GM23248 (cell line): ENCODE measurements at places on chromosomes 13 and 19.

- DNase-seq = peak; percentile 93
These were observed 607 bp upstream of the ZNF566 start for GRCh38 chr19:36489920-36490415.

- no peak for DNase-seq
These were observed 180.2 kb upstream of the TSC22D1 start for GRCh38 chr13:44756276-44756810.

- DNase-seq = peak; percentile 27
These were observed 1.2 kb downstream of the PLEKHA4 start for GRCh38 chr19:48867123-48867745.

DNA sequence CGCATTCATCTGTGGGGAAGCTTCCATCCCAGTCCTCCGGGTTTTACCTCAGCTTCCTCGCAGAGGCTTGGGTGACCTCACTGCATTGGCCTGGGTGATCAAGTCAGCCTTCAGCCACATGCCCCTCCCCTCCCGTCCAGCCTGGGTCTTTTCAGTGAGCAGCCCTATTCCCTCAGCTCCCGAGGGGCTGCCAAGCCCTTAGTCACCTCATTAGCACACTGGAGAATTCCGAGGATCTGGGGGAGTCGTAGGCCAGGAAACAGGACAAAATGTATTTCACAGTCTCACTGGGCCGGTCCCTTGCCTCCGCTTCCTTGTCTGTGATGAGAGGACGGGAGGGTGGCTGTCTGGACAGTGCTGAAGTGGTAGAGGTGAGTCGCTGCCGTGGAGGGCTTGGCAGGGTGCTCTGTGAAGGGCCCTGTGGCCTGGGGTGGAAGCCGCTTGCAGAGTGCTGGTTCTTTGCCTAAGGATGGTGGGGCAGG is 19.9 kb downstream of the KDM4B start:
- peak; percentile 97 for DNase-seq

DNA sequence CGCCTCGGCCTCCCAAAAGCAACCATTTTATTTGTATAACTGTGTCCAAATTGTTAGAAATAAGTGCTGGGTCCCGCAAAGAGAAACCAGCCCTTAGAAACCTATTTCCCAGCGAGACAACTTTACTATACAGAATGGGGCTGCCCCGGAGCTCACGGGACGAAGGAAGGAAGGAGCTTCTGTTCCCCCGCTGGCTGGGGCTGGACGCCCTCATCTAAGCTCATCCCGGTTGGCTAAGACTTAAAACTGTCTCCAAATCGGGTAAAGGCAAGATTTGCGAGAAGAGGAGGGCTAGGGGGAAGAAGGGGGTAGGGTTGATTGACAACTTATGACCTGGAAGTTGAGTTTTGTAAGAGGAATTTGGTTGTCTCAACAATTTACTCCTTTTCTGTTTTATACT is 12.3 kb upstream of the BSG start:
- DNase-seq = no peak

- peak; percentile 12 for DNase-seq
These were observed 26.2 kb downstream of the WASF3 start for GRCh38 chr13:26583662-26584061.

DNA sequence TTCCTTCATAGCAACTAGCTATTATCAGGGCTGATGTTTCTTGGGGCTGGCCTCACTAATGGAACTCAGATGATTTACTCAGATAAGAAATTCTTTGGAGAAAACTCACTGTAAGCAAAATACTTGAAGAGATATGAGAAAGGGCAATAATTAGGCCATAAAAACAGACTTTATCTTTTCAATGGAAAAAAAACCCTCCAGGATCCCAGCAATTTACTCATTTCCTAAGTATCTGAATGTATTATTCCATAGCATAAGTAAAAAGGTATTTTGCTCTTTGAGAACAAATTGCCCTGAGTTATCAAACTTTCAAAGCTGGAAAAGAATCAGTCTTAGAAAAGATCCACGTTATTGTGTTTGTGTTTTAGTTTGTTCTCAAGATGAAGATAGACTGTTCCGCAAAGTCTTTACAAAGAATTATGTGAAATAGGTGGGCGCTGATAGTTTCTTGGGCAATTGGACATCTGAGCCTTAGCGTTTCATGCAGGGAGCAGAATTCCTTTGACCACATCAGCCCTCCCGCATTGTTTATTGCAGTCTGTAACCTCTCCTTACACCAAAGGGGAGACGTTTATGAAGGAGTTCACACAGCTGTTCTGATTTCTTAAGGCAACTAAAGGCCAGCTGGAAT is 29.1 kb upstream of the CSNK1A1L start:
- DNase-seq = peak; percentile 63

DNA sequence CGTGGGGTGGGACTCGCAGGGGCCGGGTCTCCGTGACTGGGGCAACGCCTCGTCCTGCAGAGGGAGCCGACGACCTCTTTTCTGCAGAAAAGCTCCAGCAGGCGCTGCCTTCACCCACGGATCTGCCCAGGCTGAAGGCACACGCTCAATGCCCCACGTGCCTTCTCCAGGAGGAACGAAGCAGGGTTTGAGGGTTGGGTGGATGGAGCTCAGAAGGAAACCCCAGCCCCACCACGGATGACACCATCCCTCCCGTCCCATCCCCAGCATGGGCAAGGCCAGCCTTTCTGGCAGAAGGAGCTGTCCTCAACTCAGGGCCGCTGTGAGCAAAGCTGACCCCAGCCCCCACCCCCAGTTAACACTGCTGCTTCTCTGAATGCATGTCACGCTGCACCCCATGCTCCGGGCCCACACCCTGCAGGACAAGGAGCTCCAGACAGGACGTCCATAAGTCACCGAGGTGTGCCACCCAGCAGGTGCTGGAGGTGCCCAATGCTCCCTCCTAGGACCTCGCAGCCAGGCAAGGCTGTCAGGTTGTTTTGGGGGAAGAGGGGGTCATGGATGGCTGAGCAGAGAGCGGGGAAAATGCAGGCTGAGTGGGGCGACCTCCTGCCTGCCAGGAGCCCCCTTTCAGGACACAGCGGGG is 7.4 kb downstream of the C19orf25 start:
- peak; percentile 55 for DNase-seq

DNA sequence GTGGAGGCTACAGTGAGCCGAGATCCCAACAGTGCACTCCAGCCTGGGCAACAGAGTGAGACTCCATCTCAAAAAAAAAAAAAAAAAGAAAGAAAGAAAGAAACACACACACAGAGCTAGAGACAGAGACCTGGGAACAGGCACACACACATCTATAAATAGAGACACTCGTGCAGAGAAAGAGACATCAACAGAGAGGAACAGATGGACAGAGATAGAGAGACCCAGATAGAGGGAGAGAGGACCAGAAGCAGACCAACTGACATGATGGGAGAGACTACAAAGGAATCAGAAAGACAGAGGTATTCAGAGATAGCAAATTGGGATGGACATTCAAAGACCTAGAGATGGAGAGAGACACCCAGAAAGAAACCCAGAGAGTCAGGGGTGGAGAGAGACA is 2.1 kb upstream of the CA11 start:
- DNase-seq = no peak

GRCh38 chr19:16445238-16446107 is 26.3 kb downstream of the EPS15L1 start:
- peak; percentile 49 for DNase-seq

GRCh38 chr13:63128716-63129115 is 1713.1 kb upstream of the PCDH20 start:
- DNase-seq = no peak

DNA sequence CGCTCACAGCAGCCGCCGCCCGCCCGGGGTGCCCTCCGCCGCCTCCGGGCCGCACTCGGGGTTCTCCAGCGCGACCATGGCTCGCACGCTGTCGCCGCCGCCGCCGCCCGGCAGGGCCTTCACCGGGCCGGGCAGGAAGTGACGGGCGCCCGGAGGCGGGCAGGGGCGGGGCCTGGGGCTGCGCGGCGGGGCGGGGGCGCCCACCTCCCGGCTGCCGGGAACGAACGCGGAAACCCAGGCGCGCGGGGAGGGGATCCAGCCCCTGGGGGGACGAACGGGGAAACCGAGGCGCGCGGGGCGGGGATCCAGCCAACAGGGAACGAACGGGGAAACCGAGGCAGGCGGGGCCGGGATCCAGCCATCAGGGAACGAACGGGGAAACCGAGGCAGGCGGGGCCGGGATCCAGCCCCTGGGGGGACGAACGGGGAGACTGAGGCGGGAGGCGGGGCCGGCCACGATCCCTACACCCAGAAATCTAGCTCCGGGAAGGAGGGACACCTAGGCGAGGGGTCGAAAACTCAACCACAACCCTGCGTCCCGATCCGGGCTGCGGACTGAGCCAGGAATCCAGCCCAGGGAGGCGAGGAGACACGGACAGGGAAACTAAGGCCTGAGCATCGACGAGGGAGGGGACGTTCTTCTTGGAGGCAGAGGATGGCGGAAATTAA is at the start of gene R3HDM4:
TSS of gene R3HDM4 (minus strand) at position 140 of the 669 bp plus-strand sequence. CDS start at position 78, 62 bp downstream.
- DNase-seq = peak; percentile 83

DNA sequence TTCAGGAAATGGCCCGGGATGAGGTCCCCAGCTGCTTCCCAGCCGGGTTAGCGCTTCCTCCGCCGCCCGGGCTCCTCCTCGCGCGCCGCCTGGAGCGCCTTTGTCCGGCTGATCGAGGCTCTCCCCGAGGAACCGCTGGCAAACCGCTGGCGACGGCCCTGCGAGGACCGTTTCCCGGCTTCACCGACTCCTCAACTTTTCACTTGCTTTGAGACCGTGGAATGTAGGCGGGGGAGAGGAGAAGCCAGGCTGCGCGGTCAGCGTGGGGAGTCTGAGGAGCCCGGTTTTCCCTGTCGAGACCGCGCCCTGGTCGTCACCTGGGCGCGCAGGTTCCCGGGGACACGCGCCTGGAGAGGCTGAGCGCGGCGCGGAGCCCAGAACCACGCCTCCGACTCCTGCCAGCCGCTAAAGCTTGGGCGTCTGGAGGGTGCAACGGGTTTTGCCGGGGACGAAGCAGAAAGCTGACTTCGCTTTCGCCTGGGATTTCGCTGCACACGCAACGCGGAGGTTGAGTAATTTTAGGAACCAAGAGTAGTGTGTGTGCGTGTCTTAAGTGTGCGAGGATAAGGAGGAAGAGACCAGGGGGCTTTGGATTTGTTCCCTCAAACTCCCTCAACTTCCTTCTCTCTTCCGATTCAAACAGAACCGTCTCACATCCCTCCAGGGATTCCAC is 7.3 kb upstream of the DGKH start:
- peak; percentile 75 for DNase-seq

- no peak for DNase-seq
These were observed 25.9 kb downstream of the INTS6 start for GRCh38 chr13:51426982-51427381.

DNA sequence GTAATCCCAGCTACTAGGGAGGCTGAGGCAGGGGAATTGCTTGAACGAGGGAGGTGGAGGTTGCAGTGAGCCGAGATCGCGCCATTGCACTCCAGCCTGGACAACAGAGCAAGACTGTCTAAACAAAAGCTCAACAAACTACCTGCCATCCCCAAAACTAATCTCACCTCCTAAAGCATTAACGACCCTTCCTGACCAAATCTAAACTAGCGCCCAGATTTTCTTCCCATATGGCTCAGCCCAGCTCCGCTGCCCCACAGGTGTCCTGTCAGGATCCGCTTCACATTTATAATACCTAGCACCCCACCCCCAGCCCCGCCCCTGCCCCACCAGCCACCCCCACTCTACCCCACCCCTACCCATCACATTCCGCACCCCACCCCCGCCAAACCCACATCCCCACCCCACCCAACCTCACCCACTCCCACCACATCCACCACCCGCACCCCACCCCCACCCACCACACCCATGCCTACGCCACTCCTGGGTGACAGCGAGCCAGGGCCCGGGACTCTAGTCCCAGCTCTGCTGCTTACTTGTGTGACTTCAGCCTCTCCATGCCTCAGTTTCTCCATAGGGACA is 599 bp downstream of the C19orf12 start:
- peak; percentile 10 for DNase-seq

GRCh38 chr19:52527956-52528351 is 486 bp downstream of the ZNF808 start:
- peak; percentile 56 for DNase-seq

DNA sequence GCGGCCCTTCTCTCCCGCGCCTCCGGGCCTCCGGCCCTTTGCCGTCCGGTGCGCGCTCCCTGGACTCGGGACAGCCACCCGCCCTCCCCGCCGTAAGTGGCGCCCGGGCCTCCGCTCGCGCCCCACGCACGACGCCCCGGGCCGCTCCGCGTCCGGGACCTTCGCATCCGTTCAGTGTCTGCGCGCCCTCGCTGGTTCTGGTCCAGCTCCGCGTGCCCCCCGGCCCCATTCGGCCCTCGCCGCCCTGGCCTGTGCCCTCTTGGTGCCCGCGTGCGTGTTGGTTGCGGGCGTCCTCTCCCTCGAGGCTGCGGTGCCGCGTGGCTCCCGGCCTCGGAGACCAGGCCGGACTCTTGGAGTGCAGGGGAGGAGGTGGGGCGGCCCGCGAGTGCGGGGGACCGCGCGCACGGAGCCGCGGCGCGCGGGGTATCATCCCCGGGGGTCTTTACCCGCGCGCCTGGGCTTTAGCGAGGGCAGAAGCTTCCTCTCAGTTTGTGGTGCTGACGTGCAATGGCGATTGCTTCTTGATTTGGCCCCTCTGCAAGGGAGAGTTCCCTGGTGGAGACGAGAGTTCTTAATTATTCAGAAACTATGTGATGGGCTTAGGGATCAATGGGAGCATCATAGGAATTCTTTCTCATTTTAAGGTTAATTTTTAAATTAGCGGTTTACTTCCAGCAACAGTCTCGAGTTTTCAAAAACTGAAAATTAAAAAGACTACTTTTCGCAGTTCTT is 757 bp downstream of the WASF3 start:
- peak; percentile 57 for DNase-seq

GRCh38 chr13:40969169-40969901 is 49.8 kb downstream of the ELF1 start:
- no peak for DNase-seq

GRCh38 chr13:82294226-82294625 is 1588.0 kb downstream of the SLITRK1 start:
- no peak for DNase-seq

DNA sequence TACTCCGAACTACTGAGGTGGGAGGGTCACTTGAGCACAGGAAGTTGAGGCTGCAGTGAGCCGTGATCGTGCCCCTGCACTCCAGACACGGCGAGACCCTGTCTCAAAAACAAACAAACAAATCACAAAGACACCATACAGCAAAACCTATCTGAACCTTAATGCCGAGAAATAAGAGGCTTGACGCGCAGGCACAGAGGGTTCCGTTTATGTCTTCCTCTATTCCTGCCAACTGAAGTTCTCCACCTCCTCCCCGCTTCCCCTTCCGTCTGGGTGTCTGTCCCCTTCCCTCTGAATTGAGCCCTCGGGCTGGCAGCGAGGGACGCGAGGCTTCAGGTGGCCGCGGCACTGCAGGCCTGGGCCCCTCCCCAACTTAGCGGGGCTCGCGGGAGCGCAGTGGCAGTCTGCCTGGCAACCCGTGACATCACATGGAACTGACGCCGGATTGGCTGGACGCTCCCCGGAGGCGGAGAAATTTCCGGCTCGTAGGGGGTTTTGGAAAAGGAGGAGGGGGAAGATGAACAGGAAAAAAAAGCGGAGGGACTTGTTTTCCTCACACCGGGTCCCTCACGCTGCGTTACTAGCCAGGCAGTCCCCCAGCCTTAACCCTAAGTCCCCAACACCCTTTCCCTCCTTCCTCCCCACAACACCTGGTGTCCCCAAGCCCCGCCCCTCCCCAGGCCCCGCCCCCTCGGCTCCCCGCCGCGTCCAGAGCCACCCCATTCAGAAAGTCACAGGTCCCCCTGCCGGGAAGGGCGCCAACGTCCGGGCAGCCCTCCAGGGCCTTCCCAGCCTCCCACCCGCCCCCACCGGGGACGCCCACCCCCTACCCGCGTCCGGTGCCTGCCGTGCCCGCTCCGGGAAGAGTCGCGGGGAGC is 1.1 kb upstream of the MYBPC2 start:
- peak; percentile 75 for DNase-seq

- DNase-seq = peak; percentile 91
These were observed 1.0 kb downstream of the REX1BD start for GRCh38 chr19:18589380-18590272.
